Pons (tissue), 1 donor: ENCODE measurements at places on chromosomes 7 and 10.

DNA sequence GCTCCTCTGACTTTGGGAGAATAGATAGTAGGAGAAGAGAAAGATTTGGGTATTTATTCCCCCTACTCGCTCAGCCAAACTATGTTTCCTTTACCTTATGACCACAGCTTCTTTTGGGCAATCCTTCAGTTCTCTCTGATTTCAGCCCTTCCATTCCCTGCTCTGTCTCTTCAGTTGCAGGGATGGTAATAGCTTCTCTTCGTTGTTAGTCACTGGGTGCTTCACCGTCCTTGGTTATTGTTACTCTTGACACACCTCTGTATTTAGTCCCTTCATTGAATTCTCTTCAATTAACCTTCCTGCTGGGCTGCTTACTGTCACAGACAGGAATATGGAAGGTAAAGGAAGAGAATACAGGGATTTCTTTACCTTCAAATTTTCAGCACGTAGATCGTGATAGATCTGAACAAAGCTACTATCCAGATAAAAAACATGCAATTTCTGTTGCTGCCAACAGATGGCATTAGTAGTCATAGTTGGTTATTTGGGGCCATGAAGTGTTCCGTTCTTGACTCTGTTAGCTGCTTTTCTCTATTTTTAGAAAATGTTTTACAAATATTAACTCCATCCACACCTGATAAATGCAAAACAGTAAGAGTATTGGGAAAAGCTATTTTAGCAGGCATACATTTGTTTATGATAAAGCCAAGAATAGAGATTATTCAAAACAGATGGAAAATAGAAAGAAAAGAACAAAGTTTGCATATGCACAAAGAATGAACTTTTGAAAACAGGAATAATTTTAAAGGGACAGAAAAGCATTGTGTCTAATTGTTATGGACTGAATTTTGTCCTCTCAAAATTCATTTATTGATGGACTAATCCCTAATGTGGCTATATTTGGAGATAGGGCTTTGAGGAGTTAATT is 14.0 kb upstream of the PTTG1IP2 start:
- DNase-seq, result peak; percentile 71

- DNase-seq, result no peak
Observed at GRCh38 chr7:33998476-33998875, 93.1 kb downstream of the BMPER start.

GRCh38 chr10:88457660-88458059 is 125.5 kb downstream of the RNLS start:
- DNase-seq, result no peak

DNA sequence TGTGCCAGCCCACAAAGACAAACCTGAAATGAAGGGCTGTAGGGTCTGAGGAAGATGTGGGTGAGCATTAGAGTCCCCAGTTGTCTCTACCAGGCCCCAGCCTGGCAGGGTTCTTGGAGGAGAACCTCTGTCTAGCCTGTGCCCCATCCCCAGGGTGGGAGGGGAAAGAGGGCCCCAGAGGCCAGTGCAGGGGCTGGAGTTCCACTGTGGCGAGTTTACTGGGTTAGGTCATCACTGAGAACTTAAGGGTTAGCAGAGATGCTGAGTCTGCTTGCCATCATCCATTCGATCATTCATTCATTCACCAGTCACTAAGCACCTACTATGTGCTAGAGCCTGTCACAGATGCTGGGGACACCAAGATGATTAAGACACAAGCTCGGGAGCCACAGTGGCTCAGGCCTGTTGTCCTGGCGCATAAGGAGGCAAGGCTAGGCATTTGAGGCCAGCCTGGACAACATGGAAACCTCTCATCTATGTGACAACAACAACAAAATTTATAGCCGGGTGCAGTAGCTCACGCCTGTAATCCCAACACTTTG is 2.6 kb downstream of the ANKRD2 start:
- no peak for DNase-seq

- DNase-seq, result no peak
Observed at GRCh38 chr7:131098527-131098926, 229.1 kb upstream of the MKLN1 start.

DNA sequence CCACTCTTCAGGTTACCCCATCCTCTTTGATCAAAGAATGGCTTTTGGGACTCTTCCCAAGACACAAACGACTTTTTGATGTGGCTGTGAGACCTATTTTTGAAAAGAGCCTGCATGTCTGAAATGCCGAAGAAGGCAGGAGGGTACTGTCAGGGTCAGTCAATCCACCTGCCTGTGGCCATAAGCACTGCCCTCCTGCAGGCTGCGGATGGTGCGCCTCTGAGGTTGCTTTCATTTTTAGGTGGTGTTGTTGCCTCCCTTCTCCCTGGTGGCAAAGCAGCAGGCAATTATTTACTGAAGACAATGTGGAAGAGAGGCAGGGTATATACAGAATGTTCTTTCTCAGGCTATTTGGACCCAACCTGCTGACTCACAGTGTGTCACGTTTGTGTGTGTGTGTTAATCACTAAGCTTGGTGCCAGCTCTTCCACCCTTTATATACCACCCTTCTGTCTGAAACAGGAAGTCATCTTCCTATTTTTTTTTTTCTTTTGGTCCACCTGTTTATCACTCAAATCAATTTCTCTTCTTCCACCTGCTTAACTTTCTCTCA is 1421.2 kb upstream of the CELF2 start:
- DNase-seq, result no peak
